Stimulated activated CD4-positive, alpha-beta T cell treated with anti-CD3 and anti-CD28 coated beads, Interleukin-15, amount 100 ng/mL, for 1 hour (primary cell): ENCODE measurements at places on chromosomes 16 and 17.

DNA sequence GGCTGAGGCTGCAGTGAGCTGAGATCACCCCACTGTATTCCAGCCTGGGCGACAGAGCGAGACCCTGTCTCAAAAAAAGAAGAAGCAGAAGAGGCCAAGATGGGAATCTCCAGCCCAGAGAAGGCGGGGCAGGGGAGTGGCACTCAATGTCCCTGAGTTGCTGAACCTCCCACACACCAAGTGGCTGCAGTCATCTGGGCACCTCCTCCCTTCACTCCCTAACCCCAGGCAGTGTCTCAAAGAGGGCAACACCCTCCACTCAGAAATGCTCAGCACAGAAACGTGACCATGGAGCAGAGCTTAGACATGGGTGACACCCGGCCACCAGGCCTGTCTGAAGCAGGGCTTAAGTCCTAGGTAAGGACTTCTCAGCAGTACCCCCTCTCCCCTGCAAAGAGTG, 36.3 kb upstream of the BCAR1 start:
- no peak for DNase-seq

DNA sequence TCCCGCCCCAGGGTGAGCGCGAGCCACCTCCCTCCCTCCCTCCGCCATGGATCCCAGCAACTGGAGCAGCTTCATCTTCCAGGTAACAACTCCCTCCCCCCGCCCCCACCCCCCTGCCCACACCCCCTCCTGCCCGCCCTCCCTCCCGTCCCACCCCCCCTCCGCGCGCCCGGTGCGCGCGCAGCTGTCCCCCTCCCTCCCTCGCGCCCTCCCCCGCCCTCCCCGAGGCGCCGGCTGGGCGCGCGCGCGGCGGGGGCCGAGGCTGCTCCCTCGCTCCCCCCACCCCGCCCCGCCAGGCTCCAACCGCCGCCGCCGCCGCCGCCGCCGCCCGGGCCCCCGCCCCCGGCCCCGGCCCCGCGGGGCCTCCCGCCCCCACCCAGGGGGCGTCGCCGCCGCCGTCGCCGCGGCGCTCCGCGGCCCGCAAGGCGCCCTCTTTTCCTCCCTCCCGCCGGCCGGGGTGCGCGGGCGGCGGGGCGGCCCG, at the start of gene MAZ:
TSS of gene MAZ (plus strand) at position 431 of the 481 bp plus-strand sequence. CDS start 173 bp downstream, outside the sequence.
- no peak for DNase-seq

- peak; percentile 68 for DNase-seq
Measured at GRCh38 chr17:50151041-50151936, 812 bp upstream of the PPP1R9B start.

DNA sequence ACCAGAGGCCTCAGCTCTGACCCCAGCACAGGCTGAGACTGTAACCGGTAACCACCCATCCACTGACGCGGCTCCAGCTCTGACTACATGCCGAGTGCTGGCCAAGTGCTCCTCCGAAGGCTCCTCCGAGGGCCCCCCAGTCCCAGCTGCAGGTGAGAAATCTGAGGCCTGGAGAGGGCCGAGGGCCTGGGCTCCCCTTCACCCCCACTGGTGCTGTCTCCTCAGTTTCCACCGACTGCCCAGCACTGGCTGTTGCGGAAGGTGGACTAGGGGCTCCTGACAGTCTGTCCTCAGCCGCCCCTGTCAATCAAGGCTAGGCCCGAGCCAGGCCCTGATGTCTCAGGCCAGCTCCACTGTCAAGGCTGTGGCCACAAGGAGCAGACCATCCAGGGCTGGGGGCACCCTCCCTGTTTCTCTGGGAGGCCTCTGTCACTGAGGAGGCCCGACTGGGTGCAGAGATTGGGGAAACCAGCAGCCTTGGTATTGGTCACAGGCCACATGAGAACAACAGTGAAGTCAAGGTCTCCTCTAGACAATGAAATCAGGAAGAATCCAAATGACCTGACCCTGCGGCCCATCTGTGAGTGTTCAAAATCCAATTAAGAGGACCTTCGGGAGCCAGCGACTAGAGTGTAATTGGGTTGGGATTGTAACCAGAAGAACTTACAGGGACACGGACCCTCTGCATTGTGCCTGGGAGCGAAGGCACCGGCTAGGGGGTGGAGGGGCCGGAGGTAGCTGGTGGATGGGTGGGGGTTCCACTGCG, 5.1 kb downstream of the TMEM235 start:
- DNase-seq, result no peak

- no peak for DNase-seq
Measured at GRCh38 chr16:1325673-1326371, 7.6 kb upstream of the BAIAP3 start.

GRCh38 chr17:10151667-10152496, 46.5 kb downstream of the GAS7 start:
- DNase-seq, result no peak

GRCh38 chr17:82502207-82502606, 17.3 kb upstream of the FOXK2 start:
- no peak for DNase-seq

DNA sequence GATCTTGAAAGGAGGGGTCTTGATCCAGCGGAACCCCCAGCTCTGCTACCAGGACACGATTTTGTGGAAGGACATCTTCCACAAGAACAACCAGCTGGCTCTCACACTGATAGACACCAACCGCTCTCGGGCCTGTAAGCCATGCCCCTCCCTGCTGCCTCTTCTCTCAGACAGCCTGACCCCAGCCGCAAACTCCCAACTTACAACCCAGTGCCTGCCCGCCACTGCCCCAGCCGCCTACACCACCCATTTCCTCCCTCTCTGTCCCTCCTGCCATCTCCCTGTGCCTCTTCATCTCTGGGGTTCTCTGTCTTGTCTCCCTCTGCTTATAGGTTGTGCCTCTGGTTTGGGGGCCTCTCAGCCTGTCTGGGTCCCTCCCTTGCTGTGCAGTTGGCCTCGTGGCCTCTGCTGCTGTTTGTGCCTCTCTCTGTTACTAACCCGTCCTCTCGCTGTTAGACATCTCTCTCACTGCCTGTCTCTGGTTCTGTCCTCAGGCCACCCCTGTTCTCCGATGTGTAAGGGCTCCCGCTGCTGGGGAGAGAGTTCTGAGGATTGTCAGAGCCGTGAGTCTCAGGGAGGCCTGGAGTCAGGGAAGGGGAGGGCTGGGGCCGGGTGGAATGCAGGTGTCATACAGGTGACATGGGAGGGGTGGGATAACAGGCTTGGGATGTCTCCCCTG, 9.6 kb downstream of the ERBB2 start:
- no peak for DNase-seq

DNA sequence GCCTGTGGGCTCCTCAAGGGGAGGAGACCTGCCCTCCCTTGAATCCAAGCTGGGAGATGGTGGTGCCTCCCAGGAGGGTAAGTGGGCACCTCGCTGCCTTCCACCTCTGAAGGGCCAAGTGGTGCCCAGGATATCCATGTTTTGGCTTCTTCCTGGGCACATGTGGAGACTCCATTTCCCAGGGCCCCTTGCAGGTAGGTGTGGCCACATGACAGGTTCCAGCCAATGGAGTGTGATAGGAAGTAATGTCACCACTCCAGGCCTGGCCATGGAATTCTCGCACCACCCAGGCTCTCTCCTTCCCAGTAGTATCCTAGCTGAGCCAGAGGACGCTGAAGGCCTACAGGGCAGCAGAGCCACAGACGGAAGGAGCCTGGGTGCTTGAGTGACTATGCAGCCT, 17.6 kb upstream of the PEMT start:
- no peak for DNase-seq

DNA sequence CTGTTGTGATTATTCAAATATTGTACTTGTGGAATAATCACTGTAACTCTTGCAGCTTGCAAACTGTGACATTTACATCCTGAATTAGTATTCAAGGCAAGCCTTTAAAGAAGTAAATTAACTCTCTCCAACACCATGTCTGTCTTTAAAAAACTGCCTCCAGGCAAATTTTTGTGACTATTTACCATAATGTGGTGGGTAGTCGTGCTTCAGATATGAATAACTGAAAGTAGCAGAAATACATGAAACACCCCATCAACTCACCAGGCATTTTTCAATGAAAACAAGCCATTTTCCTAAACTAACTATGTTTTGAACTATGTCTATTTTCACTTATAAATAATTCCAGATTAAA, 217.4 kb upstream of the PSMD7 start:
- no peak for DNase-seq

DNA sequence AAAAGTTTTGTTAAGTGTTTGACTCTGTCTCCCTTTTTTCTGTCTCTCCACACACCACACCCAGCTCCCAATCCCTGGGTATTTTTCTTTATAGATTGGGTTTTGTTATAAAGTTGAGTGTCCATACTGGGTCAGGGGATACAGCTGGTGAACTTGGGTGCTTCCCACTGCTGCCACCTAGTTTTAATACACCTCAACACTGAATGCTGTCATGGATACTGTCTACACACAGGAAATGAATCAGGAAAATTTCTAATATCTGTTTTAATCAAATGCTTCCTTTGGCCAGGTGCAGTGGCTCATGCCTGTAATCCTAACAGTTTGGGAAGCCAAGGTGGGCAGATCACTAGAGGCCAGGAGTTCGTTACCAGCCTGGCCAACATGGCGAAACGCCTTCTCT, 5.3 kb upstream of the TAOK1 start:
- DNase-seq, result no peak

- DNase-seq, result no peak
Measured at GRCh38 chr16:54212893-54213292, 73.7 kb downstream of the IRX3 start.

GRCh38 chr17:78474614-78475146, 96.2 kb downstream of the PGS1 start:
- no peak for DNase-seq

GRCh38 chr16:29974291-29975133, 844 bp downstream of the TAOK2 start:
- DNase-seq, result no peak

DNA sequence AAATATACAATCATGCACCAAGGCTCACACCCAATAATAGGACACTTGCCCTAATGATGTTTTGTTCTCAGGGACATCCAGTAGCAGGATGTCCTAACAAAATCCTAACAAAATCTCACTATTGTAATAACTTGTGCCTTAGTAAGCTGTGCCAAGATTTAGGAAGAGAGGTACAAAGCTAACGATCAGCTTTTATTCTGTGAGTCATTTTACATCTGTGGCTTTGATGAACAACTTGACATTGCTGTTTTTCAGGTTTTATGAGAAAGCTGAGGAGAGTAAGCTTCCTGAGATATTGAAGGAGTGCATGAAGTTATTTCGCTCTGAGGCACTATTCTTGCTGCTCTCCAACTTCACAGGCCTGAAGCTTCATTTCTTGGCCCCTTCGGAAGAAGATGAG, 18.9 kb downstream of the OGFOD1 start:
- DNase-seq, result no peak

DNA sequence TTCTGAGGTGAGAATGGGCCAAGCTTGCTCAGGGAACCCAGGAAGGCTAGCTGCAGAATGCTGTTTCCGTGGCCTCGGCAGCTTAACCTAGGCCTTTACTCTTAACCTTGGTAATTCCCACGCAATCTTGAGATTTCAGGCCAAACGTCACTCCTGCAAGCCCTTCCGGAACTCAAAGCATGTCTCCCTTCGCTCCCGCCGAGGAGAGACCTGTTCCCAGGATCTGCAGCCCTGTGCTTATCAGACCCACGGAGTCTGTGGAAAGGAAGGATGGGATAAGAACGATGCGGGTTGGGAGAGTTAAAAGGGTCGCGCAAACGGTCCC, 524 bp upstream of the ZFP3 start:
- DNase-seq, result no peak

GRCh38 chr17:79410681-79411080, 200.2 kb downstream of the RBFOX3 start:
- DNase-seq, result no peak

DNA sequence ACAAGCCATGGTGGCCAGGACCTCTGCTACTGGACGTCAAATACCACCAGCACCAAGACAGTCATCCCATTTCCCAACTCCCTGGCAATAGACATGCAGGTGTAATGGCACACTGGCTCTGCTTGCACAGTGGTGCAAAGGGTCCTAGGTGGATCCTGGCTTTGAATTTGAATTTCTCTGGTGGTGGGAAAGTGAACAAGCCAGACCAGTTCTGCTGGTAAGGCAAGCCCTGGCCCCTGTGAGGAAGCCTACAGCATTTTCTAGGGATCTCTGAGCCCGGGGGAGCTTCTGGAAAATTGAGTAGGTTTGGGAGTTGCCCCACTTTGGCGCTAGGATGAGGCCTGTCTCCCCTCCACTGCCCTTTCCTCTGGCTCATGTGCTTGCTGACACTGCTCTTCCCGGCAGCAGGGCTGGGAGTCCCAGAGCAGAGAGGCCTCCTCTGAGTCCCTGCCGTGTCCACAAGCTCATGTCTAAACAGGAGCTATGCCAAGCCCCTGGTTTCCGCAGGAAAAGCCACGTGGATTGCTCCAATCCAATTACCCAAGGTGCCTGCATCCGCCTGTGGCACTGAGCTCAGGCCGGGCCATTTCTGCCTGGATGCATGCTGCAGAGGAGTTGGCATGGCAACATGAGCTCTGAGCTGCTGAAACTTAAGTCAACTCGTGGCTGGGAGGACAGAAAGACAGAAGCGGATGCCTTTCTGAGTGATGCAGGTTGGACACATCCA, 67.0 kb downstream of the PRMT7 start:
- no peak for DNase-seq

- peak; percentile 56 for DNase-seq
Measured at GRCh38 chr17:27473748-27474609, 17.7 kb downstream of the KSR1 start.

- no peak for DNase-seq
Measured at GRCh38 chr16:3019594-3020246, 448 bp upstream of the TNFRSF12A start.

- DNase-seq, result no peak
Measured at GRCh38 chr17:81153340-81153803, 11.9 kb upstream of the PVALEF start.

DNA sequence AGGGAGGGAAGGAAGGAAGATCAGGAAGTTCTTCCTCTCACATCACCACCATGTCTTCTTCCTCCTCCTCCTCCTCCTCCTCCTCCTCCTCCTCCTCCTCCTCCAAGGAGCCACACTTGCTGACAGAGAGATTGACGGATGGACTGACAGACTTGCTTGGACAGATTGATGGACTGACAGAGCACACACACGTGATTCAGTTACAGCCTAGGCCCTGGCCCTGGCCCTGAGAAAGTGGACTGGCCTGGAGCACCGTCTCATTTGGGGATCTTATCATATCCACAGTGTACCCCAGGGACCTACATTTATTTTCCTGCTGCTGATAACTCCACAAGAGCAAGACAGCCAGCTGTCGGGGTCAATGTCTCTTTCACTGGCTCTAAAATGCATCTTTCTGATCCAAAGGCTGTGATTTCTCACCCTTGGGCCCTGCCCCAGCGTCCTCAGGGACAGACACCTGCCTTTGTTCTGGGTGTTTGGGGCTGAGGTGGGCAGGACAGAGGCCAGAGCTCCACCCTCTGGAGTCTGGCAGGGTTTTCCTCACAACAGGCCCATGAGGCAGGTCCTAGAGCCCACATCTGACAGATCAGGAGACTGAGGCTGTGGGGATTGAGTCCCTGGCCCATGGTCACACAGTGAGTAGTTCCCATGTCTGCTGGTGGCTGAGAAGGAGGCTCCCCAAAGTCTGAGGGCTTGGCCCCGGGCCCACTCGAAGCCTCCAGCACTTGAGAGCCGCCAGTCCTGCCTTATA, 2.3 kb upstream of the P2RX1 start:
- no peak for DNase-seq

DNA sequence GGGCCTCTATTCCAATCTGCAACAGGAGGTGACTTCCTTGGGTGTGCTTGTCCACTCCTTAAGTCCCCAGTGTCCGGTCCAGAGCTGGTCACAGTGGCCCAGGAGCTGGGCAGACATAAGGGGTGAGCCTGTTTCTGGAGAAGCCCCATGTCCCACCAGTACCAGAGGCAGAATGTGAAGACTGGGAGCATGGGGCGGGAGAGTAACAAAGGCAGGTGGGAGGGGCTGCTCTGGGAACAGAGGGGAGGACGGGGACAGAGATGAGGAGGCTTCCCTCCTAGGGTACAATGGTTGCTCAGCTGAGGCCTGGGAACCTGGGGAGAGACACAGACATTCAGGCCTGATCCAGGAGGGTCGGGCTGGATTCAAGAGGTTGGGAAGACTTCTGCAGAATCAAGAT, 323.3 kb upstream of the TNRC6C start:
- DNase-seq, result no peak
